ENCODE measurements at places on chromosomes 1 and 21.

GRCh38 chr1:187626056-187626455 lies 797.3 kb downstream of the PLA2G4A start:
- DNase-seq = no peak

DNA sequence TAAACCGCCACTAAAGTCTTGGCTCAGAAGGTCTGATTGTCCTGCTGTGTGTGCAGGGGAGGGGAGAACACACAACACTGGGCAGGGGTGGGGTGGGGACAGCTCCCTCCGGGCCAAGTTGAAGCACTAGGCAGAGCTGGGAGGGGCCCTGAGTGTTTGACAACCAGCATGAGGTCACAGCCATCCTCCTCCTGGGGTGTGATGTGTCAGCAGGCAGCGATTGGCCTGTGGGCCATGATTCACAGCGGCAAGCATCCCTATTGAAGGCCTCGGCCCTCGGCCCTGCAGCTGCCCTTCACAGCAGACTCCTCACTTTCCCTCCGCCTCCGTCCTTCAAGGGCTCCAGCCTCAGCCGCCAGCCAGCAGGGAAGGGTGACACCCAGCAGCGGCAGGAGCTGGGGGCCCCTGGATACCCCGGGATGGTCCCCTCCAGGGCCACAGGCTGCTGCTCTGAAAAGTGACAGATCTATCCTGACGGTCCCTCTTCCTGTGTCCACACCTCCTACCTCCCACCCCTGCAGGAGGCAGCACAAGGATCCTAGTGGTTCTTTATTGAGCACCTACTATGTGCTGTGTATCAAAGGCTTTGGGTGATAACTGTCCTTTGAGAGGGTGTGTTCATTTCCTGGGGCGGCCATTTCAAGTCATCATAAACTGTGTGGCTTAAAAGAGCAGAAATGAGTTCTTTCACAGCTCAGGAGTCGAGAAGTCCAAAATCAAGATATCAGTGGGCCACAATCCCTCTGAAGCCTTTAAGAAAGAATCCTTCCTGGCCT lies 66.0 kb upstream of the SLC25A33 start:
- DNase-seq = no peak

- DNase-seq = no peak
Measured at GRCh38 chr1:162753998-162754585, 36.4 kb upstream of the HSD17B7 start.

DNA sequence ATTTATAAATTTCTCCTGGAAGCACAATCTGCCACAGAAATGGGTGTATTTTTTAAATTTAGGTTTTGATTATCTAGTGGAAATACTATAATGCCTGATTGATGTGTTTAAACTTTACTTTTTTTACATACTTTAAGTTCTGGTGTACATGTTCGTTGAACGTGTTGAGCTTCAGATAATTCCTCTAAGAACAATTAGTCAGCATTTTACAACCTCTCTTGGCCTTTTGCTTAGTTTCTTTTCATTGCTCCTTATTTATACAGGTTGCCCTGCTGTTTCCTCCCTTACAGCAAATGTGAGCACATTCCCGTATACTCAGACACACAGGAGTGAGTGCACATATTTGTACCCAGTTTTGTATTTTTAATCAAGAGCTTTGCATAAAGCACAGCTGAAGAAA lies 1038.9 kb downstream of the BRINP3 start:
- no peak for DNase-seq
